Left renal pelvis (tissue), 4 donors: ENCODE measurements at places on chromosomes 11 and 22.

GRCh38 chr11:67268081-67268961, 2.0 kb downstream of the GRK2 start:
- no peak for DNase-seq

DNA sequence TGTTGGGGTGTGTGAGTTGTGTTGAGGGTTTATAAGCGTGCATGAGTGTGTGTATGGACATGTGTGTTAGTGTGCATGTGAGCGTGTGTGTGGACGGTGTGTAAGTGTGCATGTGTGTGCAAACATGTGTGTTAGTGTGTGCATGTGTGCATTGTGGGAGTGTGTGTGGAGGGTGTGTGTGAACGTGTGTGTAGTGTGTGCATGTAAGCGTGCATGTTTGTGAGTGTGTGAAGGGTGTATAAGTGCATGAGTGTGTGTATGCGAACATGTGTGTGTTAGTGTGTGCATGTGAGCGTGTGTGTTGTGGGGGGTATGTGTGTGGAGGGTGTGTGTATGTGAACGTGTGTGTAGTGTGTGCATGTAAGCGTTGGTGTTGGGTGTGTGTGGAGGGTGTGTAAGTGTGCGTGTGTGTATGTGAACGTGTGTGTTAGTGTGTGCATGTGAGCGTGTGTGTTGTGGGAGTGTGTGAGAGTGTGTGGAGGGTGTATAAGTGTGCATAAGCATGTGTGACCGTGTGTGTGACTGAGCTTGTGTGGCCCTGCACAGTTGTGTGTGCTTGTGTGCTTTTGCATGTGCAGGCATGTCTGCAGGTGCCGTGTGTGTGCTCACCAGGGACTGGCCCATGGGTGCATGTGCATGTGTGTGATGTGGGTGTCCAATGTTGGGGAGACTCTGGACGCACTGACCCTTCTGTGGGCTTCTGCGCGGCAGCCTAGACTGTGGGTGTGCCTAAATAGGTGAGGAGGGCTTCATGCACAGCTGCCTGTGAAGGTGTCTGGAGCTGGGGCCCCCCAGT, 866.2 kb downstream of the TBC1D22A start:
- no peak for DNase-seq

DNA sequence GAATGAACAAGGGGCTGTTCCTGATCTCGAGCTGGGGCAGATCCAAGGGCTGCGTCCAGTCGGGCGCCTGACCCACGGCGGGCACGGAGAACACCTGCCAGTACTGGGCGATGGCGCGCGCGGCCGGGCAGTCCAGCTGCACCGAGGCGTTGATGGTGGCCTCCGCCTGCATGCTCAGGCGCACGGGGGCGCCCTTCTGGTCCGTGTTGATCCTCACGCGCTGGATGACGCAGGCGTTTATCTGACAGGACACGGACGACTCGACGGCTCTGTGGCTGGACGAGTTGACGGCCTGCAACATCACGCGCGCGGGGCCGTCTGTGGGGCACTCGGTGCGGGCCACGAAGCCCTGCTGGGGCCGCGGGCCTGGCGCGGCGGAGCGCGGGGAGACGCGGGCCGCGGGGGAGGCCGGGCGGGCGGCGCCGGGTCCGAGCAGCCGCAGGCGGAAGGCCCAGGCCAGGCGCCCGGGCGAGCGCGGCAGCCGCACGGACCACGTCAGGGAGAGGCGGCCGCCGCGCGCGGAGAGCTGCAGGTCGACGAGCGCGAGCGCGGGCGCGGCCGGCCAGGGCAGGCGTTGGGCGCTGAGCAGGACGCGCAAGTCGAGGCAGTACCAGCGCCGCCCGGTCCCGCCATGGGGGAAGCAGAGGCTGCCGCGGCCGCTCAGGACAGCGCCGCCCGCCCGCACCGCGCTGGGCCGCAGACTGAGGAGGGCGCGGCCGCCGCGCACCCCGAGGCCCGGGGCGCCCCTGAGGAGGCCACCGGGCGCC, 511 bp downstream of the PKDREJ start:
- DNase-seq, result no peak

DNA sequence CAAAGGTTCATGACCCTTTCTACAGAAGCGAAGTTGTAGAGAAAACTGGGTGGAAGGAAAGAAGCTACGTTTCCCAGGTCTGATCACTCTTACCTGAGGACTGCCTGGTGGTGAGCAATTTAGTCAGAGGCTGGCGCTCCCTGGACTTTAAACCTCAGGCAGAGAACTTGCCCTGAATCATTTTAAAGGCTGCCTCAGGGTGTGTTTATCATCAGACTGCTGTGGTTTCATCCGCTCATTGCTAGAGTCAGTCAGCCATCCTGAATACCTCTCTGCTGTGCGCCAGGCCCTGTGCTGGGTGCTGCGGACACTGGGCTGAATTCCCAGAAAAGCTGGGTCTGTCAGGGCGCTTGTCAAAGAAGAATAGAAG, 2.7 kb downstream of the DTX4 start:
- no peak for DNase-seq

GRCh38 chr11:11022125-11022730, 164.4 kb upstream of the ZBED5 start:
- DNase-seq, result no peak

DNA sequence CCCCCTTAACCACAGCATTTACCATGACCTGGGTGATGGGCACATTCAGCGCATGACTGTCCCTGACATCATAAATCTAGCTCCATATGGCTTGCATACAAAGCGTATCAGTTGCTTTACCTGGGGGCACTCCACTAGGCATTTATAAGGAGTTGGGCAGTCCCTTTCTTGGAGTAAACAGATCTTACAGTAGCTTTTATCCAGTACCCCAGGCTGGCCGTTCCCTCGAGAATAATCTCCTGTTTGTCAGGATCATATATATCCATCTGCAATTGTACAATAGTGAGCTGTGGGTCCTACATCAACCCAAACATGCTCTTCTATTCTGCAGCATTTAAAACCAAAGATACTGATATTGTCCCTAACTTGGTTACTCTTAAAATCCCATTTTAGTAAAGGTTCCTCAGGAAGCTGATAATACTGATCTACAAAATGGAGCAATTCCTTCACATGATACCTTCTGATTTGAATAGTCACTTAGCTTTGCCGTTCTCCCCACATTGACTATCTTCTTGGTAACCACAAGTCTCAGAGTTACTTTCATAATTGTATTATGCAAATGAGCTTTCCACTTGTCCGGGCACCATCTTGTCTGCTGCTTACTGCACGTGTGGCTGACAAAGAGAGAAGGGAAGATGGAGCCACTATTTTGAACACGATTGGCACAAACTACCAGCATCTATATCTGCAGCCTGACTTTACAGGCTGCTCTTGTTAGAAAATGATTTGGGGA, 205.0 kb downstream of the CWF19L2 start:
- DNase-seq, result no peak

DNA sequence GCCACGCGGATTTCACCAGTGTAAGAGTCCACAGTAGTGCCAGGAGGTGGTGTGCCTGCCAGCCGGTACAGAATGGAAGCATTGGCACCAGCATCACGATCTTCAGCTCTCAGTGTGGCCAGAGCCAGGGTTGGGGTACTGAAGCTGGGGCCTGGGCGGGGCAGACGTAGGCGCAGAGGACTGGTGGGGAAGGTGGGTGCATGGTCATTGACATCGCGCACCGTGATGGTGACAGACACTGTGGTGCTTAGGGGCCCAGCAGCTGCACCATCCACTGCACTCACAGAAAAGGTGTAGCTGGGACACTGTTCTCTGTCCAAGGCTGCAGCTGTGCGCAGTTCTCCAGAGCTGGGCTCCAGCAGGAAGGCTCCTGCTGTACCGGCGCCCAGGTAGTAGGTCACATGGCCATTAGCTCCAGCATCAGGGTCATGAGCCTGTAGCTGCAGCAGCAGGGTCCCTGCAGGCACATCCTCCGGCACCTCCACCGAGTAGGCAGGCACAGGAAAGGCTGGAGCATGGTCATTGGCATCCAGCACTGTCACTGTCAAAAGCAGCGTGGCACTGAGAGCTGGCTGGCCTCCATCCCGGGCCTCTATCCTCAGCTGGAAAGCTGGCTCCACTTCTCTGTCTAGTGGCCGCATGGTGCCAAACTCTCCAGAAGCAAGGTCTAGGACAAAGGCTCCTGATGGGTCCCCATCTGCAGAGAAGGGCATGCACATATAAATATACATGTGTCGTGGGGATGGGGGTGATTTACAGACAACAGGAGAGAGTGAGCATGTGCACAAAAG, 7.9 kb upstream of the TPP1 start:
- DNase-seq, result no peak

DNA sequence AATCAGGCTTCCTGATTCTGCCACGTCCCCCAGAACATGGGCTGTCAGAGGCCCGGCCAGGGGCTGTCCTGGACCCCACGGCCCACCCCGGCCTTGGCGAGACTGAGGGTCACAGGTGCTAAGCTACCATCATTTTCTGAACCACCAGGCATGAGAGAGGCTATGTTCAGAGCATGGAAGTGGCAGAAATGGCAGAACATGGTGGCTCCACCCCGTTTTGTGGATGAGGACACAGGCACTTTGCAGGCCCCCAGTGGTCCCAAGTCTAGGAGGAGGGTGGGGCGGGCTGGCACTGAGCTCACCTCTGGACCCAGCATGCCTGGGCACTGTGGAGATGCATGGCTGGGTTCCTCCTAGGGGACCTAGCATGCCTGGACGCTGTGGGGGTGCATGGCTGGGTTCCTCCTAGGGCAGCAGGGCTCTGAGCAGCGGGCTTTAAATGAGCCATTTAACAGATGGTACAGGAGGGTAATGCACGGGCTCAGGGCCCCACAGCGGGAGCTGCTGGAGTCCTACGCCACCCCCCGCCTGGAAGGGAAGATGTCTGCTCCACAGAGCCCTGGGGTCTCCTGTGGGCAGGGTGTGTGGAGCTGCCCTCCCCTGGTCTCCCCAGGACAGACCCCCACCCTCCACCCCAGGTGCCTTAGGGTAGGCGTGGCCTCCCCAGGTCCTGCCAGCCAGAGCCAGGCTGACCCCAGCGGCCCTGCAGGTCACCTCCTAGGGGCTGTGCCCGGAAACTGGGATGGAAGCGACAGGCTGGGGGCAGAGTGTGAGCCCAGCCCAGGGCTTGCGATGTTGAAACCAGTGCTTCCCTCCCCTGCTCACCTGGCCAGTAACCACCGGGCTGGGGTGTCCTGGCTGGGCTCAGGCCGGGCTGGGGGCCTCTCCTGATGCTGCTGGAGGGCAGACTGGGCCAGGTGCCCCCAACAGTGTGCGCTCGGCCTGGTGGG, 6.1 kb upstream of the MUC5AC start:
- no peak for DNase-seq
